ENCODE measurements at places on chromosomes 1 and 21.
A peak's percentile ranks its signal among the peaks of the same experiment; 100 is the strongest.

DNA sequence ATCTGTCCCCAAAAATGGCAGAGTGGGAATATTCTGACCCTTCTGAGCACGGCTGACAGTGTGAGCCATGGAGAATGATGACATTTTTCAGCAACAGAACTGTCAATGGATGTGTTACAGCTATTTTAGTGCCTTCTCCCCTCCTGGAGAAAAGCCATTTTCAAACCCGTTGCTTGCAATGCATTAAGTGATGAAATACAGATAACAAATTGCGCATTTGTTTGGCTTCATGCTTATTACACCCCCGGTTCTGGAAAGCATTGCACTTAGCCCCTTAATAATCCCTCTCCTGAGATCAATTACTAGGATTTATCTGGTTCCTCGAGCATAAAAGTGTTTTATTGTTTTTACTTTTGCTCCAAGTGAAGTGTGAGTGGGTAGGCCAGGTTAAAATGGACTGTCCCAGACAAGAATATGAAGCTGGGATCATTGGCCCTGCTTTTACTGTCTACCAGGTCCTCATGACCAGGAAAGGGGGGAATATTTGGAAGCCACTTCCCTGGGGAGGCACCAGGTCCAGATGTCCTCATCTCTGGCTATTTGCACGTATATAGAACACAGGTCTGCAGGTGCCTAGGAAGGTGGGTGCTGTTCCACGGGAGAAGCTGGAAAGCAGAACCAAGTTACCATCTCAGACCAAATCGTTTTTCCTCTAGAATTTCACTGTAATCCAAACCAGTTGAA, 37.5 kb upstream of the HHAT start:
- DNase-seq = no peak

- DNase-seq = no peak
Measured at GRCh38 chr1:226211181-226211821, 12.2 kb upstream of the MIXL1 start.

DNA sequence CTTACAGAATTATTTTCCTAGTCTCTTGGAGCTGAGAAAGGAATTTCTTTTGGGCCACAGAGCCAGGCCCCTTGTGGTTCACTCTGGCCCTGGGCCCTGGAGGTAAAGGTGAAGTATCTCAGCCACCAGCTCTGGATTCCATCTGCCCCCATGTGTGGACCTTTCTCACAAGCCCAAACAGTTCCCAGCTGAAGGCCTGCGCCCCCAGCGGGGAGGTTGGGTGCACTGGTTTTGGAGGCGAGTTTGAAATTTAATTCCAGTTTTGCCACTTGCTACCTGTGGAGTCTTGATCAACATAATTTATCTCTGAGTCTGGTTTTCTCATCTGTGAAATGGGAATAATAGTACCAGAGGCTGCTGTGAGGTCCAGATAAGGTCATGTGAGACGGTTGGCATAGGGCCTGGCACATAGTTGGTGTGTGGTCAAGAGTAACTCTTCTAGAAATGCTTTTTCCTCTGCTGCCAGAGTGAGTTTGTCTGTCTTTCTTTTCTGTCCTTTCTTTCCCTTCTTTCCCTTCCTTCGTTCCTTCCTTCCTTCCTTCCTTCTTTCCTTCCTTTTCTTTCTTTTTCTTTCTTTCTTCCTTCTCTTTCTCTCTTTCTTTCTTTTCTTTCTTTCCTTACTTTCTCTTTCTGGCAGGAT, 6.1 kb downstream of the AGTRAP start:
- no peak for DNase-seq

DNA sequence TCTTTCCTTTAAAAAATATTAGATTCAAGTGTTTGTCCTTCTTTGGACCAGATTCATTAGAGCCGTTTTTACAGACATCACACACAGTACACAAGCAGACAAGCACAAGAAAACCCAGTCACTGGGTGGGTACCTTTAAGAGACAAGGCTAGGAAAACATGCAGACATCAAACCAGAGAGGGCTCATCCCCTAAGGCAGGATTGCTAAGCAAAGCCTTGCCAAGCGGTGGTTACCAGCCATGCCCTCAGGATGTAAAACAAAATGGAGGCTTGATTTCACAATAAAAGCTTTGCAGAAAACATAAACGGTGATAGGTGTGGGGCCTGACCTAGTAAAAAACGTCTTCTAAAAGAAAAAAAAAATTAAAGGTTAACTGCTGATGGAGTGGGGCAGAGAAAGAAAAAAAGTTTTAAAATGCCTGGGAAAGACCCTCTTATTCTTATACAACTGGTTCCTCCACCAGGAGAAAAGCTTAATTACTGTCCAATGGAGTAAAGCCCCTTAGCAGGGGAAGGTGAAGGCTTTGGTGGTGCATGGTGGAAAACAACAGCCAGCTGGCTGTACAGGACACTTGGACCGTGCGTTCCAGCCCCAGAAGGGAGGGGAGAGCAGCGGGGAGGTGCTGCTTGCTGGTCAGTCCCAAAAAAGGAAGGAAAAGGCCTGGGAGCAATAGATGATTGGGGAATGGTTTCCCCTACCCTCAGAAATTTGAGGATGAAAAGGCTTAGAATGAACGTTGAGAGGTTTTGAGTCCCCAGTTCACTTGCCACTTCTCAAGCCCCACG, 30.4 kb upstream of the FMO1 start:
- DNase-seq = no peak

GRCh38 chr1:175499595-175500382, 243.6 kb downstream of the TNR start:
- no peak for DNase-seq

DNA sequence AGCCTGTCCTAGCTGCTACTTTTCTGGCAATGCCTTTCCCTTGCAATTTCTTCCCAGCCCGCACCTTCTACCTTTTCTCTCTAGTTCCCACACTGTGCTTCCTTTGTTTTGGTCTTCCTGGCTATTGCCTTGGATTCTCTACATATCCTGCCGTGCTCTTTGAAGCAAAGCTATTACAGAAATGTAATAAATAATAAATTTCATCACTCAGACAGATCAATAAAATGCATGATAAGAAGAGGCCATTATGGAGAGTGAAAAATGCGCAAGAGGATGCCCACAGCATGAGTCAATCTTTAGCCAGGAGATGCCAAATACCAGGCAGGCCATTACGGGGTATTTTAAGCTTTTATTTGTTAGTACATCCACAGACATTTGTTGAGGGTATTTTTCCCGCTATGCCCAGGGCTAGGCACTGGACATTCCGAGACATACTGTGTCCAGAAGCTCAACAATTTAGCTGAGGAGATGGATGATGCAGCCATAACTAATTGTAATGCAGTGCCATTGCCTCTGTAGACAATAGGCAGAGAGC, 163.6 kb downstream of the ST6GALNAC3 start:
- DNase-seq = peak; percentile 48

DNA sequence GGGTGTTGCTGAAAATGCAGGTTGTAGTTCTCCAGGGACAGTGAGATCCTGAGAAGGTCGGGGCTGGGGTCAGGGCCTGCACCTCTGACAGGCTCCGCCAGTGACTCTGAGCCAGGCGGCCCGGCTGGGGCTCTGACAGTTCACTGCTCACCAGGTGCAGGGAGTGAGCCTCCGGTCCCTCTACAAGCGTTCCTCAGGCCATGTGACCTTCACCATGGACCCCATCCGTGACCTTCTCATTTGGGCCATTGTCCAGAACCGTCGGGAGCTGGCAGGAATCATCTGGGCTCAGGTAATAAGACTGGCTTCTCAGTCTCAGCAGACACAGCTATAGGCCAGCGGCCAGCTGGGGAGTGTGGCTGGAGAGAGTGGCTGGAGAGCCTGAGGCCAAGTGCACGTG, 41.8 kb downstream of the TRPM2 start:
- DNase-seq = no peak

DNA sequence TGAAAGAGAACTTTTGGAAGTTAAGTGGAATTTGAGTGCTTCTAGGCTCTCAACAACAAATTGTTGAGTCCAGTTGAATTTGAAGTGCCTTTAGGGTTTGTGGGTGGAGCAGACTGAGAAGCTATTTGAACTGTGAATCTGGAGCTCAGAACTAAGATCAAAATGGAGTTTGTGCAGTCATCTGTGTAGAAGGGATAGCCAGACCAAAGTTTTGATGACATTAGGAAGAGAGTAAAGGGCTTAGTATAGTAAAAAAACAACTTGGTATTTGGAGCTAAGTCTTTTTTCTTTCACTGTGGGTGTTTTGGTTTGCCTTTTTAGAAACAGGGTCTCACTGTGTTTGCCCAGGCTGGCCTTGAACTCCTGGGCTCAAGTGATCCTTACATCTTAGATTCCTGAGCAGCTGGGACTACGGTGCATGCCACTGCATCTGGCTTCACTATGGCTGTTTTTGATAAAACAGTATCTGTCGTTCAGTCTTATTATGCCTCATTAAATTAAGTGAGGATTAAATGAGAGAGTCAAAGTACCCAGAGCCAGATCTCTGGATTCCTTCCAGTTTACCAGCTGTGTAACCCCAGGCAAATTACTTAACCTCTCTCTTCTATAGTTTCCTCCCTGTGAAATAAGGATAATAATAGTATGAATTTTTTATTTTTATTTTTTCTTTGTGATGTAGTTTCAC, 20.0 kb downstream of the HDAC1 start:
- DNase-seq = no peak

All from fibroblast of skin of left quadriceps (primary cell).